HFFc6 (cell line): ENCODE measurements at places on chromosomes 16 and 17. TPM values are rescaled to one million over a fixed set of nuclear protein-coding genes. Genes with fewer than 3 reads are reported as not detected.

PERCC1 gene
- total RNA-seq = not detected in 3 replicates

SULT1A1 gene
- 0.33 to 0.57 TPM in 2 of 3 replicates, not detected in the other for total RNA-seq

CRYM gene
- total RNA-seq = not detected in 3 replicates

DNASE1L2 gene
- total RNA-seq = 0.97 and 1.1 TPM in 2 replicates

DNA sequence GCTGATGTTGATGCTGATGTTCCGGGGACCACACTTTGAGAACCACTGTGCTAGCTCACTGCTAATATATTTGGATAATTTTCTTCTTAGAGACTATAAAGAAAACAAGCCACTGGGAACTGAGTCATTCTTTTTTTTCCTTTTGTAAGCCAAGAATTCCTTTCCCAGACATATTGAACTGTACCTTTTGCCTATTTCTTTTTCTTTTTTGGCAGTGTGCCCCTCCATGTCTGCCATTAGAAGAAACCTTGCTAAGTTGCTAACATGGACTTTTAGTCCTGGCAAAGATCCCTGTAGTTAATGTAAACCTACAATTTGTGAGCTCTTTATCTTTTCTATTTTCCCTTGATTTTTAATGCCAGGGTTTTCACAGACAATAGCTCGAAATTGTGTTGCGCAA, 17.3 kb upstream of the ERCC4 start:
- H3K36me3 ChIP-seq = no peaks in the 10 kb centered on the region
- H3K4me1 ChIP-seq = peaks cover 7% of the 10 kb centered on the region; the same call in 1 of the 2 replicates
- no peak overlapping the region for H3K4me3 ChIP-seq
- DNase-seq = no peak

GRCh38 chr16:65763640-65764305, 602.7 kb upstream of the CDH5 start:
- no peaks in the 10 kb centered on the region for H3K36me3 ChIP-seq
- H3K4me1 ChIP-seq = no peaks in the 10 kb centered on the region; the same call in 1 of the 2 replicates
- DNase-seq = no peak
- H3K4me3 ChIP-seq = no peak overlapping the region
- H3K27ac ChIP-seq = no peak overlapping the region

GRCh38 chr17:72137161-72137560, 16.3 kb downstream of the SOX9 start:
- DNase-seq = no peak
- no peak overlapping the region for H3K27ac ChIP-seq
- H3K4me1 ChIP-seq = peaks cover 24% of the 10 kb centered on the region

GRCh38 chr17:34261568-34262337, 6.7 kb downstream of the CCL2 start:
- no peak overlapping the region for H3K4me3 ChIP-seq
- no peak overlapping the region for H3K27ac ChIP-seq
- H3K27me3 ChIP-seq = no peaks in the 10 kb centered on the region; the same call in none of the 2 replicates
- peaks cover 25% of the 10 kb centered on the region for H3K4me1 ChIP-seq

DNA sequence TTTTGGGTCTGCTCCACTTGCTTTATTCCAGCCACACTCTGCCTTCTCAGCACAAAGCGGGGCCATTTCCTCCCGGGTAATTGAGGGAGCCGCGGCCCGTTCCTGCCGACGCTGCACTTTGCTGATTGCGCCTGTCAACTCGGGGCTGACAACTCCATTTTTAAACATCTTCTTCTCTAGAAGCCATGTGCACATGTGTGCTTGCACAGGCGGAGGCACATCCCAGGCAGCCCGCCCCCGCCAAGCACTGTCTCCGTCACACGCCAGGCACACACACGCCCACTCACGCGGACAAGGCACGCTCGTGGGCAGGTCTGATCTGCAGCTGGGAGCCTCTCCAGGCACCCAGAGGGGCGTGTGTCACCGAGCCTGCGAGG, 63.2 kb downstream of the ENGASE start:
- no peaks in the 10 kb centered on the region for H3K36me3 ChIP-seq
- peaks cover 40% of the 10 kb centered on the region for H3K27me3 ChIP-seq
- DNase-seq = no peak

DNA sequence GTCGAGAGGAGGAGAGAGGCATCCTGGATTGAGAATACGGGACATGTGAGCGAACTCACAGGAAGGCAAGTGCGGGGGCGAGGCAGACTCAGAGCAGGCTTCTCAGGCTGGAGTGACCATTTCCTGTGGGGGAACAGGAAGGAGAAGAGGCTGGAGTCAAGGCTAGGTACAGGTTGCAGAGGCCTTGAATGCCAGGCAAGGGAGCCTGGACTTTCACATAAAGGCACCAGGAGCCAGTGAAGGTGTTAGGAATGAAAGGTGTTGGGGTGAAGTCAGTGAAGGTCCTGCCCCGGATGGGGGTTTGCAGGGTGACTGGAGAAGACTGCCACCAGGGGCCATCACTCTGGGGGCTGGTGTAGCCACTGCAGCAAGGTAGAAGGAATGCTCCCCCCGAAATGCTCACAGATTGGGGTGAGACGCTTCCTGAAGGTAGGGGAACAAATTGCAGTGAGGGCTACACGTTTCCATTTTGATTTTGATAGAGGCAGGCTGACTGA, 5.3 kb upstream of the GPRC5C start:
- H3K27me3 ChIP-seq = peaks cover 8% of the 10 kb centered on the region
- H3K36me3 ChIP-seq = peaks cover 7% of the 10 kb centered on the region
- no peak overlapping the region for H3K27ac ChIP-seq
- H3K4me1 ChIP-seq = no peaks in the 10 kb centered on the region
